ENCODE measurements at places on chromosomes 3 and 15. TPM values are rescaled to one million over a fixed set of nuclear protein-coding genes. Genes with fewer than 3 reads are reported as not detected.

Gene CCR9
- 0.25 TPM for total RNA-seq

- DNase-seq = no peak
Observed at GRCh38 chr3:194405766-194406165, 6.7 kb upstream of the GP5 start.

DNA sequence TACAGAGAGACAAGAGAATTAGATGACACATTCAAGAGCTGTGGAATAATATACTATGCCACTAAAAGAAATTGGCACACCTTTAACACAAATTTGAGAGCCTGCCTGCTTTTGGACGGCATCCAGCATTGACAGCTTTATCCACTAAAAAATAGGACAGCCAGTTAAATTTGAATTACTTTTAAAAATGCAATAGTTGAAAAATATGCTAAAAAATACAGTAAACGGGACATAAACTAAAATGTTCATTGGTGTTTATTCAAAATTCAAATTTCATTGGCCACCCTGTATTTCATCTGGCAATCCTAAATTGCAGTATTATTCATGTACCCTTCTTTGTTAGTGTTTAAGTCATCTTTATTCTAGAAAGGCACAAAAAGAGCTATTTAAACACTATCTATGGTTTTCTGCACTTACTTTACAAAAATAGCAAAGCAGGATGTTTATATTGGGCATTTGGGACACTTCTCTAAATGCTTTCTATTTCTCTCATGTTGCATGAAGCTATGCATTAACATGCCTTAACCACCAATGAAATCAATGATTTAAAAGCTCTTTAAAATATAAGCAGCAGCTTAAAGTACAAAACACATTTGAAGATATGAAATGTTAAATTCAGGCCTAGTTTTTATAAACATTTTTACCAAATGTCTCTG is 160.1 kb downstream of the NEK10 start:
- no peak for DNase-seq

- DNase-seq = no peak
Observed at GRCh38 chr3:31213869-31214486, 318.7 kb upstream of the STT3B start.

DNA sequence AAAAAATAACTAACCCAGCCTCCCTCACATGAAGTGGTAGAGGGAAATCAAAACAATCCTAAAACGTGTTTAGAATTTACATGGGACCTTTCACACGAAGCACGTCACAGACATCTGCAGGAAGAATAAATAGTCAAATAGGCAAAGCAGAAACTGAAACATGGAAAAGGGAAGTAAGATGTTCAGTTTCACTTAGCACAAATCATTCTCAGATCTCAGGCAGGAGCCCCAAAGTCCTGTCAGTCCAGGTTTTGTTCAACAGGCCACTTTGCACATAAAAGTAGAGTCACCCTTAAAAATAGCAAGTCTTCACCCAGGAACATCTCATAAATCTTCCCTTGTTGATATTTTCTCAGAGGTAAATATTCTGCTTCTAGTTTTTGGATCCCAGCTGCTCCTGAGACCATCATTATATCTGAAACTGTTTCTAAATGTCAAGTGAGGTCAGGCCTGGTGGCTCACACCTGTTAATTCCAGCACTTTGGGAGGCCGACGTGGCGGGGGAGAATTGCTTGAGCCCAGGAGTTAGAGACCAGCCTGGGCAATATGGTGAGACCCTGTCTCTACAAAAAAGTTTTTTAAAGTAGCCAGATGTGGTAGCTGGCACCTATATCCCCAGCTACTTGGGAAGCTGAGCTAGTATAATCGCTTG is 1.9 kb downstream of the RUBCN start:
- DNase-seq = no peak

DNA sequence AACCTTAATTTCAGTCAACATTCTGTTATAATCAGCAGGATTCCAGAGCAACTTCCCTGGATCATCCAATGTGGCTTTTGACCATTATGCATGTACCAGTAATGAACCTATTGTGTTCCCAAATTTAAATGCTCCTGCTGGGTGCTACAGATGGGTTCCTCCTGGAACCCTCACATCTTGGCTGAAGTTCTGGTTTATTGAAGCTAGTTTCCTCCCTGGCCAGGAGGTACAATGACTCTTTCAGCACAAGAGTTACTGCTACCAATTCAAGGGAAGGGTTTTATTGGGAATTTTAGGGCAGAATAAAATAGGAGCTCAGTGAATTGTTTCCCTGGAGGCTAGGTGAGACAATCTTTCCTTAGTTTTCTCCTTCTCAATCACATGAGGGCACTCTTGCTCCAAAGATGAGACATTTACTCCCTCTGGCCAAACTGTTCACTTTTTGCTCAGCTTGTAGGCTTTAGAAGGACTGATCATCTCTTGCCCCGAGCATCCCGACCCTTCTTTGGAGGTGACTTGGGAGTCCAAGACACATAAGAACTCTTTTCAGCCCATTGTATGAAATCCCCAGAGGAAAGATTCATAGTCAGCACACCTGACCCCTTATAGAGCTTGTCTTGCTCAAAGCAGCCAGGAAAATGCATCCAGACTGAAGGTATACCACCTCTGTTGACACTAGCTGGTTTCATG is 8.8 kb upstream of the NPHP3 start:
- no peak for DNase-seq

GRCh38 chr3:128094295-128095151 is 29.1 kb downstream of the RUVBL1 start:
- DNase-seq = no peak

DNA sequence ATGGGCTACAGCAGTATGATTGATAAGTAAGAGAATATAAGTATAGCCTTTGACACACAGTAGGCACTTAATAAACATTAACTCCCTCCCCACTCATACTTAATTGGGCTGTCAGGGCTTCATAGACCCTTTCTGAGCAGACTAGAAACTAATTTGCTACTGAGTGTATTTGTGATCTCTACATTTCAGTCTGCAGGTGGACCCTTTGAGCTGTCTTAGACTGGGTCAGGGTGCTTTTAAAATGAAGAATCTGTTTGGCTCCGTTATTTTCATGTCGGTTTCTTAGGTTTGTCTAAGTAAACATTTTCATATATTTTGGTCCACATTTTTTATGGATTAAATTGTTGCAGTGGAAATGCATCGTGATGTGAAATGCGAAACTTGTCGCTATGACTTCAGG is 50.3 kb upstream of the SELENOK start:
- no peak for DNase-seq

Measured in lower leg skin (tissue), 4 donors.